ENCODE measurements at places on chromosomes 5 and 9.

GRCh38 chr5:112174959-112175594 is 244.0 kb downstream of the EPB41L4A start:
- peak; percentile 44 for DNase-seq

DNA sequence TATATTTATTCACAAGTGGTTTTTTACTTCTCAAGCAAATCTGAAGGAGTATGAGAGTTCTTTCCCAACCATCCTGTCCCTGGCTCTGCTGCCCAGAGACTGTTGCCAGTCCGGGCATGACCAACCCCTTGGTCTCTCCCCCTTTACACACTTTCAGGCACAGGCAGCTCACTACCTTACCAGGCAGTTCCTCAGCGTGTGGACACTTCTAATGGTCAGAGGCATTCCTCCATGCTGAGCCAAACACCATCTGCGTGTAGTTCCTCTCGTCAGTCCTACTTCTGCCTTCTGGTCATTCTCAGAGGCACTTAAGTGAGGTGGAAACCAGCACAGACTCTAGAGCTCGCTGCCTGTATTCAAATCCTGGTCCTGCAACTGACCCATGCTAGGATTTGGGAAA is 56.1 kb downstream of the TSTD2 start:
- DNase-seq, result no peak

DNA sequence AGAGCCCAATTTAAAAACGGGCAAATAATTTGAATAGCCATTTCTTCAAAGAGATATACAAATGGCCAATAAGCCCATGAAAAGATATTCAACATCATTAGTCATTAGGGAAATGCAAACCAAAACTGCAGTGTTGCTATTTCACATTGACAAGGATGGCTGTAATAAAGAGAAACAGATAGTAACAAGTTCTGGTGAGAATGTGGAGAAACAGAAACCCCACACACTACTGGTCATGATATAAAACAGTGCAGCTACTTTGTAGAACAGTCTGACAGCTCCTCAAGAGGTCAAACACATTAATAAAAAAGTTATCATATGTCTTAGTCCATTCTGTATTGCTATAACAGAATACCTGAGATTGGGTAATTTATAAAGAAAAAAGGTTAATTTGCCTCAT is 237.0 kb upstream of the GRAMD2B start:
- no peak for DNase-seq

GRCh38 chr5:73668486-73669111 is 42.6 kb downstream of the ARHGEF28 start:
- DNase-seq, result no peak

DNA sequence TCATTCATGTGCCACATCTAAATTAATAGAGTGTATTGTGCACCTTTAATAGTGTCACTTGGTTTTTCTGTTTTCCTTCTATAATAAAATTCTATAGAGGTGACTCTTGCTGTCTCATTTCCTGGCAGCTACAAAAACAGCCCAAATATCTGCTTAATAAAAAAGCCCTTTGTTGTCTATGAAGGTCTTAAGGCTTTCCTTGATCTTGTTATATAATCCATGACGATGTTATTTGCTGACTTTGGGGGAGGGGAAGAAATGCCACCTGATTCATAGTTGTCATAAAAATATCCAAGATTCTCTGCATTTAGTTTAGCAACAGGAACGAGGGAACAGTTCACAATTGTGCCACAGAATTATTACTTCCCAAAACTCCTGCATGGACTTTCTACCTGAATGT is 31.3 kb downstream of the CPEB4 start:
- DNase-seq, result no peak

DNA sequence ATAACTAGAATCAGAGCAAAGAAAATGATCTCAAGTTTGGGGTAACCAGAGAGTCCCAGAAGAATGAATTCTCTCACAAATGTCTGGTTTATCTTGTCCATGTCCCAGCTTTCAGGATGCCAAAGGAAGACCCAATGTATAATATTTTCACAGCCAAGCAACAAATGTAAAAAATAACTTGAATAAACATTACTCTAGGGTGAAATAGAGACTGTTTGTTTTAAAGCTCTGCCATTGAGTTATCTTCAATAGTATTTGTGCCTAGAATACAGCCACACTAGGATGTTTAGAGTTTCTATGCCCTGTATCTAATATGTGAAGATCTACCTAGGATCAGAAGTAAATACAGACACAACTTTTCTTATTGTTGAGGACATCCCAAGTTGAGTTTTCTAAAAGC is at the start of gene OR13C4:
TSS of gene OR13C4 (minus strand) at position 101 of the 400 bp plus-strand sequence. CDS start at position 101, 0 bp downstream.
- no peak for DNase-seq

- DNase-seq, result no peak
Measured at GRCh38 chr5:173826086-173826427, 62.1 kb upstream of the CPEB4 start.

DNA sequence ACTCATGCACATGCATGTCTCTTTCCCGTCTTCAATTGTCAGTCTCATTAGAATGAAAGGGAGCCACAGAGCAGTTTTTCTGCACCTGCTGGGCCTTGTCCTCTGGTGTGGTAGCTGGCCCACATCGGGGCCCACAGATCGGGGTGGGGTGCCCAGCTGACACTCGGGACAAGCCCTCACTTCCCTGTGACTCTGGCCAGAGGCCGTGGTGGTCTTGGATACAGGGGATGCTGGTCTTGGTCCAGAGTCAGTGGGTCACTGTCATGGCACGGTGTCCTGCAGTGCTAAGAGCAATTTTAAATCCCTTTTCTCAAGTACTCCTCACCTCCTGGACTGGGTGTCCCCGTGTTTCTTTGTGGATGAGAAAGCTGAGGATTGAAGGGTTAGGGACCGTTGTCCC is 193.2 kb downstream of the CACNA1B start:
- no peak for DNase-seq

DNA sequence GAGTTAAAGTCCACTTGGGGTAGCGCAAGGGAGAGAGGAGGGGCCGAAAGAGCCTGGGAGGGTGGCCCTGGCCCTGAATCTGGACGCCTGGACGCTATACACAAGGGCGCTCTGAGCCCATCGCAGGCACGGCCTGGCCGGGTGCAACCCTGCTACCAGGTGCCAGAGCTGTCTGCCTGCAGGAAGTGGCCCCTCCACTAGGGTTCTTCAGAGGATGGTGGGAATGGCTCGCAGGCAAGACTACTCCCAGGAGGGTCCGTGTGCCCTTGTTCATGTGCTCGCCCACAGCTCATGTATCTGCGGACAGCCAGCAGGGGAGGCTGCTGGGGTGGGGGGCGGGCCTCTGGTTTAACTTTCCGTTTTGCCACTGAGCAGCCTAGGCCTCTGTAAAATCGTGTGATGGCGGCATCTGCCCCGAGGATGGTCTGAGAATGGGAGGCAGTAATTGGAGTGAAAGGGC is 1.4 kb upstream of the NKD2 start:
- DNase-seq, result no peak

DNA sequence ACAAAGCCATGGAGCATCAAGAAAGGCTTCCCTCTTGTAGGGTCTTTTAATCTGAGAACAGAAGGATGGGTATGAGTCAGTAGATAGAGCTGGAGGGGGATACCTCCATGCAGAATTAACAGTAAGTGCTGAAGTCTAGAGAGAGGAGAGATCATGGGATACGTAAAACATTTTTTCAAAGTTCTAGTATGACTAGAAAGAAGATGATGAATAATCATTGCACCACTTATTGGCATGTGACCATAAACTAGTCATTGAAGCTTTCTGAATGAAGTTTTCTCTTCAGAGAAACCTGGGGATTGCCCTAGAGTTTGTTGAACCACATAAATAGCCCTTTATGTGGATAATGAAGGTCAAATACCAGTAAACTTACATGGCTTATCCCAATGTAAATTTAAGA is 48.6 kb upstream of the PTPRD start:
- no peak for DNase-seq

DNA sequence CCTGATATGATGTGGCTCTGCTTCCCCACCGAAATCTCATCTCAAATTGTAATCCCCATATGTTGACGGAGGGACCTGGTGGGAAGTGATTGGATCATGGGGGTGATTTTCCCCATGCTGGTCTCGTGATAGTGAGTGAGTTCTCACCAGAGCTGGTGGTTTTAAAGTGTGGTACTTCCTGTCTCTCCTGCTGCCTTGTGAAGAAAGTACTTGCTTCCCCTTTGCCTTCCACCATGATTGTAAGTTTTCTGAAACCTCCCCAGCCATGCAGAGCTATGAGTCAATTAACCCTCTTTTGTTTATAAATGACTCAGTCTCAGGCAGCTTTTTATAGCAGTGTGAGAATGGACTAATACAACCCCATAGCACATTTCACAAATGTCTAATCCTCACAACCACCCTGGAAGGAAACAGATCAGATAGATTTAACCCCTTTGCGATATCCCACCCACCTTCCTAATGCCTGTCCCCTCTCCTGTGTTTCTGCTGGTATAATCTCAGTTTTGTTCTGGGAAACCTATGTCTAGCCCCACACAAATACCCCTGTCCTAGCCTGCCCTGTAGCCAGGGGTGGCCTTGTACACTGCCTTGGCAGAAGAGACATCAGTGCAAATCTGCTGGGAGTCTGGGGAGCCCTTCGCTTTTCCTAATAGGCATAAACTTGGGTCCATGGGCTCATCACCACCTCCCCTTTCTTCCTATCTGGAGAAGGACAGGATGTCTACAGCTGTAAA is 157.0 kb upstream of the RAI14 start:
- no peak for DNase-seq

Measured in NT2/D1 (cell line).